ENCODE measurements at places on chromosomes 6 and 20.

DNA sequence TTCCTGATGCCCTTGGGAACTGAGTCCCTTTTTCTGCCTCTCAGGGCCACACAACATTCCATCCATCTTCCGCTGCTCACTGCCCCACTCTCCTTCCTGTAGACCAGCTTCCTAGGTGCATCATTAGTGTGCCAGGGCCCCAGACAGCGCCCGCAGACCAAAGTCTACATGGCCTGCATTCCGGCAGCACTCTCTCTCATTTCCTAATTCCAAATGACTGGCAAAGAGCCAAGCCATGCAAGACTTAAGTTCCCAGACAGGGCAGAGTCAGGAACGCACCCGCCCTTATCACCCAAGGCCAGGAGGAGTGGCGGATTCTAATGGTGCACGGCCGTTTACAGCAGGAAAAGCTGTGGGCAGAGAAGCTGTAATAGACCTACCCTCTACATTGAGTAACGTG lies 159.8 kb upstream of the ARID1B start:
- DNase-seq, result no peak

- no peak for DNase-seq
Observed at GRCh38 chr6:112058243-112059032, 4.5 kb downstream of the CCN6 start.

- no peak for DNase-seq
Observed at GRCh38 chr20:33084722-33085121, 5.3 kb downstream of the BPIFB4 start.

- no peak for DNase-seq
Observed at GRCh38 chr6:101090281-101090680, 209.2 kb upstream of the ASCC3 start.

DNA sequence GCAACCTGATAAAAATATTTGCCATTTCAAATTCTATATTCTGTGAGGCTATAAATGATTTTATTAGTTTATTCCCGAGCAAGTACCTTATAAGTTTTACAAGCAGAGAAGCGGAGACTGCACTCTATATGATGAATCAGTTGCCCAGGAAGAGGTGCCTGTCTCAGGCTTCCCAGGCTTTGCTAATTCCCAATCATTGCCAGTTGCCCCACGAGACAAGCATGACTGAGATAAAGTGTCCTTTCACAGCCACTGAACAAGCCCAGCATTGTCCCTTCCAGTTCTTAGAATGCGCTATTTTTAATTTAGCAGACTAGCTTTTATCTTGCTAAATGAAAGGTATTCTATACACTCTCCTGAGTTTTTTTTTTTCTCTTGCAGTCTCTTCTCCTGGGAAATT lies 260.7 kb downstream of the ALDH8A1 start:
- no peak for DNase-seq

DNA sequence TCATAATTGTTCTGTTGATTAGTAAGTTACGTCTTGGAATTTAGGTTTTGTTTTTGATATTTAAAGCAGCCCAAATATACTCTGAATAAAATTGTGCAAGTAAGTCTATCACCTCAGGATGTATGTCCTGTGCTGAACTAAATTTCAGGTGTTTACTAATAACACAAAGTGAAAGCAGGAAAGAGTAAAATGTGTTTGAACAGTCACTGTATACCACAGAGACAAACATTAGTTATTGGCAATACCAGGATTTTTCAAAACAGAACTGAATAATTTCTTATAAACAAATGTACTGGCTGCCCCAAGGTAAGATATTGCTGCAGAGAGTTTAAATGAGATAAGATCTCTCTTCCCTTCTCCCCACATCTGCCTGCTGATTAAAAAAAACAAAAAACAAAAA lies 404.7 kb upstream of the RUNX2 start:
- no peak for DNase-seq

DNA sequence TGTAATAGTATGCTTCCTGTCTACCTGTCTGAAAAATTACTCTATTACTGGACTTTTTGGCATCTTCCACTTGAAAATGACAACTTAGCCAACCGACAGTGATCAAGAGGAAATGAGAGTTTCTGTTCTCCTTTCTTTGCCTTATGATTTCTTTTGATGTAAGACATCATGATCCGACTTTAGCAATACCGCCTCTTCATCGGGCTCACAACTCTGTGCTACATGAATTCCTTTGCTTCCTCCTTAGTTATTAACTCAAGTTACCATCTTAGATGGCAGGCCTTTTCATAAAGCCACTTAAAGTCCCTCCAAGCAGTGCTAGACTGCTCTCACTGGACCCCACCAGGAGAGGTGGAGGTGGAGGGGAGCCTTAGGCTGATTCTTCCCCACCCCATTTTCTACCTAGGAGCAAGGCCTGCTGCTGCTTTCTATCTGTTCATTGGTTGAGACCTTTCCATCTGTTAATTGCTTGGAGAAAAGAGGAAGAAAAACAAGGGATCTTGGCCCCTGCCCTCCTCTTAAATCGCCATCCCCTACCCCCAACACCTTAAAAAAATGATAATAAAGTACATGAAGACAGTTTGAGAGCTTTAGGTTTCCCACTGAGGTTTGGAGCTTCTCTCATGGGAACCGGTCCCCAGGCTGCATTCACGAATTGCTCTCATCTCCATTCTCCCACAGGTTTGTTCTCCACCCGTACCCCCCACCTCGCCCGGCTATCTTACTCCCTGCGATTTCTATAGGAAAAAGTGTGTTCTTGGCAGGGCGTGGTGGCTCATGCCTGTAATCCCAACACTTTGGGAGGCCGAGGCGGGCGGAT lies 21.6 kb upstream of the MCM3 start:
- peak; percentile 72 for DNase-seq

- no peak for DNase-seq
Observed at GRCh38 chr6:145428706-145429105, 306.6 kb downstream of the EPM2A start.

- DNase-seq, result no peak
Observed at GRCh38 chr6:195861-196360, 96.4 kb upstream of the DUSP22 start.

DNA sequence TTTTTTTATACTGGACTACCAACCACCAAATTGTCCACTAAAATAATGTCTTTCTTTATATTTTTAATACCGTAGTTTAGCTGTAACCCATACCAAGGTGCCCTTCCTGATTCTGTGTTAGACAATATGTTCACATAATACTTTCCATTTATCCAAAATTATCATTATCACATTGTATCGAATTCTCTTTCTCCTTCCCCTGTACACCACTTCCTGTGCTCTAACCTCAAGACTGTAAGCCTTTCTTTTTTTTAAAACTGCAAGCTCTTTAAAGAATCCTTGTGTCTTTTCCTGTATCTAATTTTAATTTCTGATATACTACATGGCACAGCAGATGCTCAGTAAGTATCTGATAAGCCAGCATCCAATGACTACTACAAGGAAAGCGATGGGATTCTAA lies 917.5 kb downstream of the EYS start:
- no peak for DNase-seq

DNA sequence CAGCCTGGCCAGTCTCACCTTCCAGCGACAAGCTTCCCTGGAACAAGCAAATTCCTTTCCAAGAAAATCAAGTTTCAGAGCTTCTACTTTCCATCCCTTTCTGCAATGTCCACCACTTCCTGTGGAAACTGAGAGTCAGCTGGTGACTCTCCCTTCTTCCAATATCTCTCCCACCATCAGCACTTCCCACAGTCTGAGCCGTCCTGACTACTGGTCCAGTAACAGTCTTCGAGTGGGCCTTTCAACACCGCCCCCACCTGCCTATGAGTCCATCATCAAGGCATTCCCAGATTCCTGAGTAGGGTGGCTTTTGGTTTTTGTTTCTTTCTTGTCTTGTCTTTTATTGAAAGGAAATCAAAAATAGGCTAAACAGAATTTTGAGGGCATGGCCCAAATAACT lies 24.3 kb downstream of the MYCT1 start:
- no peak for DNase-seq

GRCh38 chr20:13029687-13030375 lies 21.1 kb downstream of the SPTLC3 start:
- DNase-seq, result no peak

- no peak for DNase-seq
Observed at GRCh38 chr20:59845472-59845871, 88.0 kb downstream of the SYCP2 start.

DNA sequence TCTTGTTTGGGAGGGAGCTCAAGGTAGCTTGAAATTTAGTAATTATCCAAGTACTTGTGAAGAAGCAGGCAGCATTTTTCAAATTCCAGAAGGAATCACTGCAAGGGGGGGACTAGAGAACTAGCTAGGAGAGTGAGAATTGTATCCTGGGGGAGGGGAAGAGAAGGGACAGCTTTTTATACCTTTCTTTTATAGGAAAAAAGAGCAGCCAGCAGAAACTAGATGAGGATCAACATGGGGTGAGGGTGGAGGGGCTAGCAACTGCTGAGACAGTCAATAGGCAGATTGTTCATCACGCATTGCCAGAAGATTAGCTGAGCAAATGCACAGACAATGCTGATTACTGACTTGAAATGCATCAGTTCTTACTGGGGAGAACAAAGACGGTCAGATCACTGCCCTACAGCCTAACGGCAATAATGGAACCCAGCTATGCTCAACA lies 514.3 kb upstream of the CITED2 start:
- no peak for DNase-seq

- no peak for DNase-seq
Observed at GRCh38 chr6:20186981-20187380, 25.3 kb downstream of the MBOAT1 start.

GRCh38 chr6:168501561-168501960 lies 60.6 kb downstream of the SMOC2 start:
- no peak for DNase-seq

DNA sequence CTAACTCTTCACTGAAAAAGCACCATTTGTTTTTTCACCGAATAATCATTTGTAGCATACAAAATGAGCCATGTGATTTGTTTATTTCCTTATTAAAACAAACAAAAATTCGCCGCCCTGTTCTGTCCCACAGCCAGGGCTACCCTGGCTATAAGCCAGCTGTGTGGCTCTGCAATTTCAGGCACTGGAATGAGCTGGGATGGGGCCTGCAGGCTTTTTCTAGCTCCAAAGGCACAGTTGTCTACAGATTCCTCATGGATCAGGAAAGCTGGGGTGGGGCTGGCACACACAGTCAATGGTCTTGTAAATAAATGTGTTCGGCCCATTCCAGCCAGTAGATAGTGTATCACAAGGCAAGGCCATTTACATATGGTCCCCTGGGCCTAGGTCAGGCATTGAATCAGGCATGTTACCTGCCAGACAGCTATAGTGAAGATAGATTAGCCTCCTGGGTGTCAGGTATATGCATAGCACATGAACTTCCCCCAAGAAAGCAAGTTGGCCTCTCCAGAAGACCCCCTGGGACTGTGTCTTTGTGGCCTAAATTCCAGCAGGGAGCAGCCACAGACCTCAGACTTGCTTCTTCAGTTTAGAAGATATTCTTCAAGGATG lies 608.9 kb downstream of the MAFB start:
- no peak for DNase-seq

- no peak for DNase-seq
Observed at GRCh38 chr6:144575327-144575726, 290.2 kb downstream of the UTRN start.

All from GM13977 (cell line).